ENCODE measurements at places on chromosomes 5 and 9. TPM values are rescaled to one million over a fixed set of nuclear protein-coding genes. Genes with fewer than 3 reads are reported as not detected.

PPIC gene
- 15.8 TPM for total RNA-seq

ARHGEF28 gene
- total RNA-seq, result 1.1 TPM

APBA1 gene
- 3.1 TPM for total RNA-seq

ZNF354B gene
- total RNA-seq, result 11.1 TPM

C9 gene
- not detected for total RNA-seq

ARHGEF39 gene
- 1.5 TPM for total RNA-seq

PCDHGA9 gene
- 4.3 TPM for total RNA-seq

SLC36A3 gene
- total RNA-seq, result not detected

Data from subcutaneous preadipocyte (primary cell).